ENCODE measurements at places on chromosomes 5 and 9.

GRCh38 chr5:59360130-59360555, 533.4 kb downstream of the PDE4D start:
- no peak for DNase-seq

DNA sequence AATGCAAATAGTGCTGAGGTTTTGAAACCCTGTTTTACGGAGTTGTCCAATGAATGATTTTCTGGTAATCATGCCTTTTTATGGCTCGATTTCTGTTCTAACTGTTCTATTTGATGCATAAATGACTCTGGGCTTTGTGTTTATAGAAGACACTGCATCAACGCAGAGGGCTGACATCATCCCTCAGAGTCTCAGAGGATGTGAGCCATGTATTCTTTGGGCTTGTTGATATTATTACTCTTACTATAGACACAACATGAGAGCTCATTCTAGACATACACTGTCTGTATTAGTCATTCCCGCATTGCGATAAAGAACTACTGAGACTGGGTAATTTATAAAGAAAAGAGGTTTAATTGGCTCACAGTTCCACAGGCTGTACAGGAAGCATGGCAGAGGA, 31.6 kb downstream of the CDH6 start:
- no peak for DNase-seq

DNA sequence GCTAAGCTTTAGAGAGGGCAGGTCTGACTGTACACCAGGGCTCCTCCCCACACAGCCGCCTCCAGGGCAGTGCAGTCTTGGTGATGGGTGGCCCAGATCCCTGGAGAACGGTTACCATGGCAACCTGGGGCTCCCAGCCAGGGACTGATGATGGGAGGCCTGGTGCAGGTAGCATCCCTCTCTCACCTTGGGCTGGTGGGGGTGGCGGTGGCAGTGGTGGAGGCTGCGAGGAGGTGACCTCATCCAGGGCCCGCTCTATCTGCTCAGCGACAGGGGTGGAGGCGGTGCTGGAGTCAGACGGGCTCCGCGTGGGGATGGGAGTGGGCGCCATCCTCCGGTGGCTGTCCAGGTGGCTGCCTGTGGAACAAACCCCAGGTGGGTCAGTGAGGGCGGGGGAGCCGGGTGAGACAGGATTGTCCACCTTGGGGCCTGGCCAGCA, 12.3 kb downstream of the PRR7 start:
- peak; percentile 10 for DNase-seq

DNA sequence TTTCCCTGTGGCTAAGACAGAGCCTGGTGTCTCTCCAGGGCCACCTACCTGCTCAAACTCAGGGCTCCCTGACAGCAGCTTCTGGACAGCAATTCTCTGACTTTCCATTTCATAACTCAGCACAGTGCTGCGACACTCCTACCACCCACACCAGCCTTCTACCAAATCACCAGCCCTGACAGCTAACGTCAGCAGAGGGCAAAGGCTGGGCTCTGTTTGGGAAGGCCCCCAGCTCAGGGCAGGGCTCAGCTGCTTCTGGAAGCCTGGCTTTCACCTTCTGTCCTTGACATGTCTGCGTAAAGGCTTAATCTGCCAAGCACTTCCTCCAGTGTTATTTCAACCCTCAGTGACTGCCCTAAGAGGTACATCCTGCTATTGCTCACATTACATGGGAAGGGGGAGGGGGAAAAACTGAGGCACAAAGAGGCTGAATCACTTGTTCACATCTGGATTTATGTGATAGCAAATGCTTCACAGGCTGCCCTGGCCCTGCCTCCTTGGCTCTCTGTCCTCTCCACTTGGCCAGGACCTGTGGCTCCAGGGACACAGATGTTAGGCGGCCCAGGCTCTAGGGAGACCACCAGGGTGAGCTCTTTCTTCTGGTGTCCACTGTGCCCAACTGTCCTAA, 102.5 kb upstream of the PANK3 start:
- no peak for DNase-seq

DNA sequence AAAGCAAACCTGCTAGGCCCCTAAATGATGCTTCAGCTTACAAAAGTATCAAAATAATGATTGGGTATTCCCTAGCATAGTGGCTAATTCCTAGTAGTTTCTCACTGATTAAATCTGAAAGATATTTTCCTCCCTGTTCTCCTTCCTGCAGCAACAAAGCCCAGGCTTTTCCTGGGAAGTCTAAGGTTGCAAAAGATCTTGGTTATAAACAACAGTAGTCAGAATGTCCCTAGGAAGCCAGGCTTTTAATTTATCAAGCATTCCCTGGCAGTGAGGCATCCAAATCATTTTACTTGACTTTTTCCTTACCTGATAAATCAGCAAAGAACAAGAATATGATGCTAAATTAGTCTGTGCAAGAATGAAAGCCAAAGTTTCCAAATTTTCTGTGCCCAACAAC, 272.0 kb downstream of the PDE4D start:
- DNase-seq, result no peak

DNA sequence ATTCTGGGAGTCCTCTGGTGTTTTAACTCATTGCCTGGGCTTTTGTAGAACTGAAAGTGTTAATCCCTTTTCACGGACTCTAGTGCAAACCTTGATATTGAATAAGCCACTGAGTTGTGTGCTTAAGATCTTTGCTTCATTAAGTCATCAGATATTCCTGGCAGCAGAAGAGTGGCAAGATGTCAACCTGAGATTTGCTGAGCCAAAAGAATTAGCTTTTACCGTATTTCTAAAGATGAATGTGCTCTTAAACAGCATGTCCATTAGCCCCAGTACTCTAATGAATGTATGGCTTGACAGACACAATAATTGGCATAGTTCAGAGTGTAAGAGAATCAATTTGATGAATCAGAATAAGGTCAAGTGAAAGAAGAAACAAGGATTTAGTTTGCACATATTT, 87.2 kb upstream of the CDH6 start:
- DNase-seq, result no peak

DNA sequence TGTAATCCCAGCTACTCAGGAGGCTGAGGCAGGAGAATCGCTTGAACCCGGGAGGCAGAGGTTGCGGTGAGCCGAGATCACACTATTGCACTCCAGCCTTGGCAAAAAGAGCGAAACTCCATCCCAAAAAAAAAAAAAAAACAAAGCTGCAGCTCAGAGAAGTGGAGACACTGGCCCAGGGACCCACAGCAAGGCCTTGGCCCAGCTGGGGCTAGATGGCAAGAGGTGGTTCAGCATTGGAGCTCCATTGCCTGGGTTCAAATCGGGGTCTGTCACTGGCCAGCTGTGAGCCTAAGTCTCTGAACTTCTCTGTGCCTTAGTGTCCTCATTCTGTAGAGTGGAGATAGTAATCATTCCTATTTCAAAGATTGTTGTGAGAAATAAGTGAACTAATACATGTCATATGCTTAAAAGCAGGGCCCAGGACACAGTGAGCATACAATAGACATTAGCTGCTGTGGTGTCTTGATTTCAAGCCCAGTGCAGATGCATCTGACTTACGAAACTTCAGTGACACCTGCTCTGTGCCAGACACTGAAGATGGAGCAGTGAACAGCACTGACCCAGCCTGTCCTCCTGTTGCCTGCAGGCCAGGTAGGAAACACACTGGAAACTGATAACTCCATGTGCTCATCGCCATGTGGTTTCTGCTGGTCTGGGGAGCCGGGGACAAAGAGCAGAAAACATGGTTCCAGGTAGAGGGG, 127.7 kb downstream of the C9orf50 start:
- peak; percentile 25 for DNase-seq

DNA sequence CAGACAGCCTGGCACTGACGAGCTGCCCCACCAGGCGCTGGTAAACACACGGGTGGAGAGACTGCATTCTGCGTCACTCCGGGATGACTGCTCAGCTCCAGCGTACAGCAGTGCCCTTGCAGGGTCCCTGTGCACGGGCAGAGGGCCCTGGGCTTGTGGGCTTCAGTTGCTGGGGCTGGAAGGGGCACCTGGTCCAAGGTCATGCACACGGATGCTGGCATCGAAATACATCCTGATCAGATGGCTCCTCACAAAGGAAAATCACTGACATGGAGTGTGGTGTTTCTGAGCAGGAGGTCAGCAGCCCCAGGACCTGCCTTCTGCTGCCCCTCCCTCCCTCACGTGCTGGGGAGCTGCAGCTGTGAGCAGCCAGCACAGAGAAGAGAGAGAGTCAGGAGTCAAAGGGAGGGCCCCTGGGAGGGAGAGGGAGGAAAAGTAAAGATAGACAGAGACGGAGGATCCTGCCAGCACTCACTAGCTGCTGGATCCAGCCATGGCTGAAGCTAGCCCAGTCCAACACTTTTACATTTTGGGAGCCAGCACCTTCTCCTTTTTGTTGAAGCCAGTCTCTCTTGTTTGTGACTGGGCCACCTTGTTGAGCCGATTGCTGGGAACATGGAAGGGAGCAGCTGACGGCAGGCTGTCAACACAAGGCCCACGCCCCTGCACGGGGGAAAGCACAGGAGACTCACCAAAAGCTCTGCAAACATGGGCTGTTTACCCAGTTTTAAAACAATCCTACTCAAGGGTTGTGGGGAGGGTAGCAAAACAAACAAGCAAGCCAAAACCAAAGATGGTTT, 166.5 kb upstream of the PHYKPL start:
- peak; percentile 27 for DNase-seq

DNA sequence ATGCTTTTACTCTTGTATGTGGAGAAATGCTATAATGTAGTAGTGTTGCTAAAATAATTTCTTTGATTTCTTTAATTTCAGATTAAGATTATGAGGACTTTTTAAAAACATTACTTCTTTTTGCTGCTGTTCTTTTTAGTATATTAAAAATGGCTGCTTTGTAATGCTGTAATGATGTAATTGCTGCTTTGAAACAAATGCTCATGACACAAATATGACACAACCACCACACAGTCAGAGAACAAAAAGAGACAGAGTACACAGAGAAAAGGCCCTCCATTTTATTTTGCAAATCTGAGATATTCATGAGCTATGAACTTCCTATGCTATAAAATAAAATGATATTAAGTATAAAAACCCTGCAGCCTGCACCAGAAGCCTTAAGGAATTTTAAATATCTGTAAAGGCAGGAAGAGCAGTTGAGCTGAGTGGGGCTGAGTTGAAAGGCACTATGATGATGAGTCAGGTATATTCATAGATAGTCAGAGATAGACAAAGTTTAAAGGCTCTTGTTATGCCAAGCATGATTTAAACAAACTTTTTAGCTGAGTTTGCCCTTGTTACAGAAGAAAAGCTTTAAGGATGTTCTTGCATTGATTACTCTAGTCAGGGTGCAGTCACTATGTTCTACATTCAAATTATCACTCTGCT, 5.1 kb upstream of the POU5F2 start:
- DNase-seq, result no peak

GRCh38 chr5:74407701-74408100, 232.8 kb downstream of the ENC1 start:
- DNase-seq, result no peak

- DNase-seq, result no peak
Measured at GRCh38 chr5:132814503-132815294, 1.6 kb downstream of the SOWAHA start.

- DNase-seq, result no peak
Measured at GRCh38 chr5:82421119-82421518, 143.0 kb upstream of the RPS23 start.

DNA sequence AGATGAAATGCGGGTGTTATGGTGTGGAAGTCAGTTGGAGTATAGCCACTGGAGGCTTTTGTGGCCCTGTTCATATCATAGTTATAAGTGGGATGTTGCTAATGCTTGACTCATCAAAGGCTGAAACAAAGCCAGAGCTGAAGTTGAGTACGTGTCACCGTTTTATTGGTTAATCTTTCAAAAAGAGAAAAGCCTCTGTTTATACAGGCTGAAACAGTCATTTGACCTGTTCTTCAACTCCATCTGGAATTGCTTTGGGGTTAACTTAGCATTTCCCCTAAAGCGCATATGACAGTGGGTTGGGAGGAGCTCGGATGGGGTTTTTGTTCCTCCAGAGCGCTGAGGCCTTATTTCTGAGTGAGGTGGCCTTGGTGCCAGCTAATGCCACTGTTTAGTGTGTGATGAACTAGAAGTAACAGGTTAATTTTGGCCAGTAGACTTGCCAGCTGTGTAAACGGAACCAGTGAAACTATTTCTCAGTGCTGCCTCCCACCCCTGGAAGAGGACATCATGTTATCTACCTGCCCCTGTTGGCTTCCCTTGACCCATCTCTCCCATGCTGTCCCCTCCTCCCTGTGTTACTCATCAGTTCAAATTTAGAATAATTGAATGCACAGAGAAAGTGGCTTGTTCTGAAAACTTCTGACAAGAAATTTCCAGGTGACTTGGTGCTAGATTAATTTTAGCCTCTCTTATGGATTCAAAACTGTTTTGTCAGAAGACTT, 34.2 kb downstream of the MTAP start:
- DNase-seq, result no peak

DNA sequence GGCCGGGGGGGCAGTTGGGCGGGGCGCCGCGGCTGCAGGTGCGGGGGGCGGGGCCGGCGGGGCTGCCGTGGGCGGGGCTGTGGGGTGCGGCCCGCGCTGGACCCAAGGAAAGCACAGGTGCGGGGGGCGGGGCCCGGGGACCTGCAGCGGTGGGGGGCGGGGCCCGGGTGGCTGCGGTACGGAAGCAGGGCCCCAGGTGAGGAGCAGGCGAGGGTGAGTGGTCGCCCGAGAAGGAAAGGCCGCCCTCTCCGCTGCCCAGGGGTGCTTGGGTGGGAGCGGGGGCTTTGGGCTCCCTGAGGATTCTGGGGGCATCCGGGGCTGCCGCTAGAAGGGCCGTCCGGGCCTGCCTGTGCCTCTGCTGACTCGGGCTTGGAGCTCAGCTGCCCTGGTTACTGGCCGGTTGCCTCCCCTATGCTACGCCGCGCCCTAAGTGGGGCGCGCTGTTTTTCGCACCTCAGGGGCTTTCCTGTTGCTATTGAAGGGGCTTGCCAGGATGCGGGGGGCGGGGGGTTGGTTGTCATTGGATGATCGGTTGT, 767 bp downstream of the RALGPS1 start:
- peak; percentile 82 for DNase-seq

GRCh38 chr9:108225149-108225800, 630.5 kb downstream of the ACTL7B start:
- no peak for DNase-seq

DNA sequence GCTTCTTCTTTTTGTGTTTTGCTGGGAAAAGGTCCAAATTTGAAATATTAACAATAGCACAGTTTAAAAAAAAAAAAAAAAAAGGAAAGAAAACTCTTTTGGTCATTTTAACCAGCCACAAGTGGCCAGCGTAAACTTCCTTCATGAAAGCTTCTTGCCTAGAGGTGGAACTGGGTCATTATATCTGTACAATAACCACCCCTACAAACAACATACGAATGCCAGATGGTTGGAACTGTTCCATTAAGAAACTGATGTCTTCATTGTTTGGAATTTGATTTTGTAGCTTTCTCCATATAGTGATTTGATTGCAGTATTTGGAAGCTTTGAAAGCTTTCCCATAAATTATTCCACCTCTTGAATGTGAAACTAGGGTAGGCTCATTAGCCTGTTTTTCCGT, 18.3 kb upstream of the LPAR1 start:
- no peak for DNase-seq

- DNase-seq, result no peak
Measured at GRCh38 chr9:20623748-20624124, 1.4 kb upstream of the MLLT3 start.

GRCh38 chr5:111779922-111780292, 22.9 kb upstream of the NREP start:
- DNase-seq, result peak; percentile 1

All from NCI-H2171 treated with DMSO at 0.1 percent for 48 hours (cell line).